ENCODE measurements at places on chromosomes 5 and 9.

- DNase-seq, result no peak
Observed at GRCh38 chr5:9924614-9925013, 294.5 kb upstream of the TAS2R1 start.

GRCh38 chr5:57063773-57064172, 110.1 kb upstream of the GPBP1 start:
- DNase-seq, result no peak

DNA sequence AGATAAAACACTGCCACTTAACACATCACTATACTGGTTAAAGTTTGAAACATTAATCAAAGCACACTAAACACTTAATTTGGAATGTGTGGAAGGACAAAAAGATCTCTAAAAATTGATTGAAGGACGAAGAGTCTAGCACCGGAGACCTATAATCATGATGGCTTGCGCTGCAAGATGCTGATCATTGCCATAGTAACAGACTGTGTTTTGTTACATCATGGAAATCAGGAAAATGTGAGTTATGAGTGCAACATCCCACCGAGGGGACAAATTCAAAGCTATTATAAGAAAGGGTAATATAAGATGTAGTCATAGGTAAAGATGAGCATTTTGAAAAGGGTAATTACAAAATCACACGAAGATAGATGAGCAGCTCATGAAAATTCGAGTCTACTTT, 278.8 kb upstream of the CTNND2 start:
- no peak for DNase-seq

DNA sequence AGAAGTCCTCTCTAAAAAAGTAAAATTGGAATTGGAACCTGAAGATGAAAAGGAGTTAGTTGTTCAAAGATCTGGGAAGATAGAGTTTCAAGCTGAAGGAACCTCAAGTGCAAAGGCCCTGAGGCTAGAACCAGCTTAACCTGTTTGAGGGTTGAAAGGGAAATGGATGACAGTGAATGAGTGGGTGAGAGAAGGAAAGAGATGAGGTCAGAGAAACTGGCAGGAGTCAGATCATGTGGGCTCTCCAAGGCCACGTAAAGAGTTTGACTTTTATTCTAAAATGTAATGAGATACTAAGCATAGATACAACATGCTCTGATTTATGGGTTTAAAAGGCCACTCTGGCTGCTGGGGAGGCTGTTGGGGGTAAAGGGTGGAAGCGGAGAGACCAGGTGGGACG, 2.5 kb upstream of the RAD23B start:
- DNase-seq, result no peak

DNA sequence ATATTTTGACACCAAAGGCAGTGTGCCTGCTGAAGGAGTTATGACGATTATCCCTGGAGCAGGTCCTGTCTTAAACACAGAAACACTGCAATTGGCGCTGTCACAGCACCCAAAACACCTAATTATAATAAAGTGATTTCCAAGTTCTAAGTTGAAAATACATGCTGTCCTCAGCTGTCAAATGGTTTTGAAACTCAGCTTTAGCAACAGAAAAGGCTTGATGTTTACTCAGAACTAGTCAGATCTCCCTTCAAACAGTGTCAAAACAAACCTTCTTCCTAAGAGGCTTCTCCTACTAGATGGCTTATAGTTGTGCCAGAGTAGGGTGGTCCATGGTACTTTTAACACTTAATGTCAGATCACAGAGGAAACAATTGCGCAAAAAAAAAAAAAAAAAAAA, 87.2 kb upstream of the IRX1 start:
- no peak for DNase-seq

DNA sequence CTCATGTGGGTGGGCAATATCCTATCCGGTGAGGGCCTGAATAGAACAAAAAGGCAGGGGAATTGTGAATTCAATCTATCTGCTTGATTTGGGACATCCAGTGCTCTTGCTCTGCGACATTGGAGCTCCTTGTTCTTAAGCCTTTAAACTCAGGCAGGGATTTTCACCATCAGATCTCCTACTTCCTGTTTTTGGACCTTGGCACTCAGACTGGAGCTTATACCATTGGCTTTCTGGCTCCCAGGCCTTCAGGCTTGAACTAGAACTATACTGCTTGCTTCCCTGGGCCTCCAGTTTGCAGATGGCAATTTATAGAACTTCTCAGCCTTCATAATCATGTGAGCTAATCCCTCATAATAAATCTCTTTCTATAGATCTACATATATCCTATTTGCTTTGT, 134.3 kb upstream of the CLINT1 start:
- no peak for DNase-seq

DNA sequence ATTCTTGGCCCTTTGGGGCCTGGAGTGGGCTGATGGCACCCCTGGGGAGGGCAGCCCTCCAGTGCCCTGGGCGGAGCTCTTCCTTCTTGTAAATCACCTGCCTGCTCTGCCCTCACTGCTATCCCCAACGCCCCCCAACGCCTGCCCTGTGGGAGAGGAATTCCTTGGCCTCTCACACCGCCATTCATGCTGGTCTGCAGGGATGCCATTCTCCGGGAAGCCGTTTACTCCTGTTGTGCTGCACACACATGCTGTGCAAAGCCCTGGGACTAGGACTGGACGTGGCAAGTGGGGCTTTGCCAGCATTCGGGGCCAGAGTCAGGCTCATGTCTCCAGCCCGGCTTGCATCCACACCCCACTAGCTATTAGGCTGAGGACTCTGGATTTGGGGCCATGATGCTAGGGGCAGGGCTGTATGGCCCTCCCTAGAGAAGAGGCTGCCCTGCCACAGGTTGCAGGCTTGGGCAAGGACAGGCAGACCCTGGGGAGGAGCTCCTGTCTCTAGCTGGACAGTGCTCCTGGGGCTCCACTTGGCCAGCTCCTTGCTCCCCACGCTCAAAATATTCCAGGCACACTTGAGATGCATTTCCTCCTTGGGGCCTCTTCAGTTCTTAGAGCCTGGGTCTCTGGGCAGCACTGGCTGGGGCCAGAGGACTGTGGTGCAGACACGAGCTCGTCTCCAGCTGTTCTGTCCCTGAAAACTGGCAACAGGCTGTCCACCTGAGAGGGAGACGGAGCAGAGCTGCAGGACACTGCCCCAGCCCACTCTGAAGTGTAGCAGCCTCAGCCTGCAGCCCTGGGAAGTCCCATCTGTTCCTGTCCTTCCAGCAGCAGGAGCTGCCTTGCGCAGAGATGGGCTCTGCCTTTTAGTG, 226.9 kb downstream of the CACNA1B start:
- no peak for DNase-seq

DNA sequence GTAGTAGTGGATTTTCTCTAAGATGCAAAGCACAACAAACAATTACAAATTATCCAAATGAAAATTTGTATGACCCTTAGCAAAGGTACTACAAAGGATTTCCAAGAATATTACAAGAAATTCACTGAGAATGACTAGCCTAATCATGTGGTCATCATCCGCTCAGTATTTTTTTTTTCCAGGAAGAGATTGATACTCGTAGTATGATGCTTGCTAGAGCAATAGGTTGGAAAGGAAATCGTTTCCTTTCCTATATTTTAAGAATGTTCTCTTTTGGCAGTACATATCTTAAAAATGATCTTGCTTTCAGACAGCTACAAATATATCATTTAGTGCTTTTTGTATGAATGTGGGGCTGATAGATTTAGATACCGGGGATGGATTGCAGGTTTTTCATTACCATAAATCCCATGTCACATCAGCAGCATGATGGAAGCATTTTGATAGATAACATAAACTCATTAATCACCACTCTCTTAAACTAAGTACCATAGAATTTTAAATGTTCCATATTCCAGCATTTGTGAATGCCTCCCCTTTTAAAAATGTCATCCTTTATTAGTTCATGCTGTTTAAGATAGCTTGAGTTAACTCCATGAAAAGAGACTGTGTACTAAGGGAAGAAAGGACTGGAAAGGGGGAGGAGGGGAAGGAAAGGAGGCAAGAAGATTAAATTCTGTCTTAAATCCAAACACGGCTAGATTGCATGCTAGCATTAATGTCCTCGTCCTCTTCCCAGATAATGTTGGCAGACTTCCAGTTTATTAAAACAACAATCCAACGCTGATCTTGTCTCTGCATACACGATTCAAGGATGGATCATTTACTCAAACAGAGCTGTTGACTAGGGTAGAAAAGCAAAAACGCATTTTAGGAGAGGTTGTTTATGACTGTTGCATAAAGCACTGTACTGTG, 311.7 kb upstream of the ZNF608 start:
- no peak for DNase-seq

DNA sequence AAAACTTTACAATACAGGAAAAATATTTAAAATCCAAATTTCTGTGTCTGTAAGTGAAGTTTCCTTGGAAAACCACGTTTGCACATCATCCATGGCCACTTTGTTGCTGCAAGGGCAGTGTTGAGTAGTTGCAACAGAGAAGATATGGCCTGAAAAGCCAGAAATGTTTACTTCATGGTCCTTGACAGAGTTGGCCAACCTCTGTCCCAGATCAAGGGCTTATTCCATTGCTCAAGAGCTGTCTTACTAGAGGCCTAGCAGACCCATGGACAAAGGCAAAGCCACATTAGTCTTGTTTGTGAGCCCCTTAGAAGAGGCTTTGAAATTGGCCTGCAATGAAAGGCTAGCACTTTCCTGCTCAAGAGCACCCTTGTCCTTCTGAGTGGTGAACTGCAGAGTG, 119.4 kb downstream of the GAS1 start:
- DNase-seq, result no peak

DNA sequence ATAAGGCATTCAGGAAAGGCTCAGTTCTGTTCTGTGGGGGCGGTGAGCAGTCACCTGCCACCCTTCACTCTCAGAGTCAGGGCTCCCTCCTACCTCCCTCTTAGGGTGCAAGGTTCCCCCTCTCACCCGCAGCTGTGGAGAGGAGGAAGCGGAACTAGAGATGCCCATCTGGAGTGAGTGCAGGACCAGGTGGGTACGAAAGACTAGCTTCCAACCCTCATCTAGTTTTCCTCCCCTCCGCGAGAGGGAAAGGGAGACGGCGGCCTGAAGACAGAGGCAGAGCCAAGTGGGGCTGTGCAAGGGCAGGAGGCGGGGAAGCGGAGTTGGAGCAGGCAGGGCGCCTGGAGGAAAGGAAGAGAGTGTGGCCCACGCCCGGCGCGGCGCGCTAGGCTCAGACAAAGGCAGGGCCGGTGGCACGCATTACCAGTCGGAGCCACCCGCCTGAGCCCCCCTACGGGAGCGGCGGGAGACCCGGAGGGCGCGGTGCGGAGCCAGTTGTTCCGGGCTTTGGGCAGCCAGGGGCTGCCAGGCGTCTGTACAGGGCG, 7.3 kb downstream of the PRR7 start:
- no peak for DNase-seq

DNA sequence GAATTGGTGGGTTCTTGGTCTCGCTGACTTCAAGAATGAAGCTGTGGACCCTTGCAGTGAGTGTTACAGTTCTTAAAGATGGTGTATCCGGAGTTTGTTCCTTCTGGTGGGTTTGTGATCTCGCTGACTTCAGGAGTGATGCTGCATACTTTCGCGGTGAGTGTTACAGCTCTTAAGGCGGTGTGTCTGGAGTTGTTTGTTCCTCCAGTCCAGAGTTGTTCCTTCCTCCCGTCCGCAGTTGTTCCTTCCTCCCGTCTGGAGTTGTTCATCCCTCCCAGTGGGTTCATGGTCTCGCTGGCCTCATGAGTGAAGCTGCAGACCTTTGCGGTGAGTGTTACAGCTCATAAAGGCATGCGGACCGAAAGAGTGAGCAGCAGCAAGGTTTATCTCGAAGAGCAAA, 159.6 kb upstream of the ADAMTSL1 start:
- DNase-seq, result no peak

DNA sequence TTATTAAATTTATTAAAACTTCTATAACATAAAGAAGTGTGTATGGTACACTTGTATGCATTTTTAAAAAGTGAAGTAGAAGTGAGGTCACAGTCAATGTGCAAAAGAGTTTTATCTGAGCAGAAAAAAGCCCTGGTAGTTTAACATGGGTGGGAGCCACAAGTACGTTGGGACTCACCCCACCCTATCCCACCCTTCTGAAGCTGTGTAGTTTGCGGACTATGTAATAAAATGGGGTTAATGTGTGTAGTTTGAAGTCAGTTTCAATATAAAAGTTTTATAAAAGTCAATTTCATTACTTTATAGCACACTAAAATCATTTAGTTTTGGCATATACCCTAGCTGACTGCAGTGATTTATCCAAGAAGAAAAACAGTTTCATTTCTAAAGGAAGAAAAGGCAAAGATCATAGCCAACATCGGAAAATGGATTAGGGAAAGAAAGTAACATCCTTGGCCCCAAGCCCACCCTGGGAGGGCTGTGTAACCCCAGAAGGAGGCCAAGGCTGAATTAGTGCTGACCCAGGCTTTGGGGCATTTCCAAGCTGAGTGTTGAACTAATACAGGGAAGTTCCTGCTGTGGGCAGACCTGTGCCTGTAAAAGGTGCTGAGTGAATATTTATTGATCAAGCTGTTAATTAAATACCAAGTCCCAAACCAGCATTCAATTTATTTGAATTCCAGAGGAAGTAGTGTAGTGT, 398.6 kb upstream of the ADAMTSL1 start:
- no peak for DNase-seq

DNA sequence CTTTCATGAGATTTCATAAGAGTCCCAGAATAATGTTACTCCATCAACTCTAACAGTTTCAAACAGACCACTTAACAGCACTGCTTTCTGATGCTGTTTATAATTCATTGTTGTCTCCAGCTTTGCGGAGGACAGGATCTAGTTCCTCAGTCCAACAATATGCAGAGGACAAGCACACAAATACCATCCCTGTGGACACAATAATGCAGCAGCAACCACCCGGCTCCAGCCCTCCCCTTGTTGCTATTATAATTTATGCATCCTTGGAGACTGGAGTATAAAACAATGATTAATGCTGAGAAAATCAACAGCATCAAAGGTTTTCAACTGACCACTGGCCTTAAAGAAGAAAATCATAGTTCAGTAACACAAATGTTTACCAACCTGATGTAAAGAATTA, 108.3 kb downstream of the DENND1A start:
- no peak for DNase-seq

- DNase-seq, result no peak
Observed at GRCh38 chr9:14198841-14199455, 115.0 kb downstream of the NFIB start.

- no peak for DNase-seq
Observed at GRCh38 chr5:44396312-44396711, 7.1 kb upstream of the FGF10 start.

DNA sequence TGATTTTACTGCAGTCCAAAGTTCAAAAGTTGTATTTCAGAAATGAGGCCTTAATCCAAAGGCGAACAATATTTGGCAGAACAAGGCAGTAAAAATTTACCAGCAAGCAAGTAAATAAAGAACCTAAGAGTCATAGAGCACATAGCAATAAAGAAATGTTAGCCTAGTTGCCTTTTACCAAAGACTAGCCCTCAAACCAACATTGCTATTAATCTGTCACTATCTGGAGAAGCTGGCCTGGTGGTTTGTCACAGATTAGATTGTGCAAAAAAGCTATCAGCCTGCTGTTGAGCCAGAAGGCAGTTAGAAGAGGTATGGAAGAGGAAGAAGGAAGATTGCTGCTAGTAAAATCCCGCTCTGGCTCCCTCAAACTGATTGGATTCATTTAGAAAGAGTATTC, 304.7 kb upstream of the KLF4 start:
- no peak for DNase-seq

- no peak for DNase-seq
Observed at GRCh38 chr9:131697097-131697496, 42.8 kb downstream of the RAPGEF1 start.

GRCh38 chr9:37295178-37295577, 127.3 kb upstream of the GRHPR start:
- DNase-seq, result no peak

- DNase-seq, result no peak
Observed at GRCh38 chr5:10499776-10500175, 58.1 kb downstream of the ROPN1L start.

Measured in activated CD8-positive, alpha-beta memory T cell treated with anti-CD3 and anti-CD28 coated beads for 4 hours (primary cell).